ENCODE measurements at places on chromosomes 7 and 10.

DNA sequence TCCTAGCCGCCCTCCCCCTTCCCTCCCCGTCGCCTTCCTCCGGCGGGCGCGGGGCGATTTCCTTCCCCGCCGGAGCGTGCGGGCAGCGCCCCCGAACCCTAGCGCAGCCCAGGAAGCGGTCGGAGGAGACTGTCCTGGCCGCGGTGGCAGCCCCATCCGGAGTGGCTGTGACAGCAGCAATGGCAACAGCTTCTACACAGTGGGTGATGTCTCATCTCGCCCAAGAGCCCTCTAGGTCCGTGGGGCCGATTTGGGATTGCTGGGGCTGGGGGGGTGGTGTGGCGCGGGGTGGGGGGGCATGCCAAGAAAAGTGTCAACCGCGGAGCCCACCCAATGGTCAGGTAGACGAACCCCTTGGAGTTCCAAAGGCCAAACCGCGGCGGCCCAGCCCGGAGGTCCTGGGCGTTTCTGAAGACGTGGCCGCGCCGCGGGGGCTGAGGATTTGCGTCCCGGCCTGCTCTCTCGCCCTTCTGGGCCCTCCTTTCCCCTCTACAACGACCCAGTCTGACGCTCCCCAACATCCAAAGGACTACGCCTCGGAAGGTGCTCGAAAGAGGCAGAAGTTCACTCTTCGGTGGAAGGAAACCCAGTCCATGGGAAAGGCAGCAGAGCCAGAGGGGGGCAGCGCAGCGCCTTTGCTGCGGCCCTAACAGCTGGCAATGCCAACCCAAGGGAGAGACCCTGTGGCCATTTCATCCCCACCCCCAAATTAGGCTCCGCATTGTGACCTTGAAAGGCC lies 603 bp upstream of the TWIST1 start:
- no peak for DNase-seq

DNA sequence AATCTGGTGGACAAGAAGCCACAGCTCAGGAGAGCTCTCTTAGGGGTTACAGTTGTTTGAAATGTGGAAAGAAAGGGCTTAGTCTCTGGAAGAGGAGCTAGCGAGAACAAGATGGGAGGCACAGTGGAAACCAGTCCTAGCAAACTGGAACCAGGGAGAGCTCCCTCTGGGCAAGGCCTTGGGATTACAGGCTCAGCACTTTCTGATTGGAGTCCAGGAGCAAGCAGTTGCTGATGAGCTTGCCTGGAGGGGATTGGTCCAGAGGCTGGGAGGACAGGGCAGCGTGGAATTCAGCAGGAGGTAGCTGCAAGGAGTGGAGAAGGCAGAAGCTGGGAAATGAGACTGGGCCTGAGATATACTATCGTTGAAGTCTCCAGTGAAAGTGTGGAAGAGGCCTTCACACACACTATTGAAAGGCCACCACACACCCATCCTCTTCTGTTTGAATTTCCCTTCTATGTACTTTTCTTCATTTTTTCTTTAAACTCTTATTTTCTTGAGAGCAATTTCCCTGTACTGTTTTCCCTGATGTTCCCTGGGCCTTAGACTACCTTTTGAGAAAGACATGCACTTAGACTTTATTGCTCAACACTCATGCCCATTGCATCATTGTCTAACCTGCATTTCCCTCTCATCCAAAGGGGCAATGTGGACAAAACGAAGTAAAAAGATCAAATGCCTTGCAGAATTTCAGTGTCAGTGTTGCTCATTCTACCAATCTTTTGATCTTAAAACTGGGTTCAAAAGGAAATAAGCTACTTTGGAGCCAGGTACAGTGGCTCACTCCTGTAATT lies 57.8 kb upstream of the LANCL2 start:
- DNase-seq, result no peak

- peak; percentile 54 for DNase-seq
Measured at GRCh38 chr7:5450549-5451327, 27.1 kb upstream of the TNRC18 start.

- no peak for DNase-seq
Measured at GRCh38 chr7:68205826-68206225, 1209.2 kb downstream of the TYW1 start.

GRCh38 chr7:155257482-155258225 lies 40.0 kb upstream of the INSIG1 start:
- DNase-seq, result peak; percentile 73

GRCh38 chr7:20395511-20395910 lies 64.8 kb downstream of the ITGB8 start:
- no peak for DNase-seq

DNA sequence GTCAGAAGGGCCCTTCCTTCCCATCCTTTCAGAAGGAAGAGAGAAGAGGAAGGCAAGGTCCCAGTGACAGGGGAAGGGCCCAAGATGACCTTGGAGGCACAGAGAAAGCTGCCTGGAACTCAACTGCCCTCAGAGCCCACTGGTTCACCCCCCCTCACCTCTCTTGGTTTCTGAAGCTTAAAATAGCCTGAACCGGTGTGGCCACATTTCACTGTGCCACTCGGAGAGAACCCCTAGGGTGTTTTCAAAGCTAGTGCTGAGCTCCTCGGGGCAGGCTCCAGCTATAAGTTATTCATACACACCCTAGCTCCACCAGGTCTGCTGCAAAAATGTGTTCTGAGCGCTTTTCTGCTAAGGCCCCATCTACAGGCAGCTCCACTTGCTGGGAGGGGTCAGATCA lies 60.9 kb upstream of the ADRB1 start:
- no peak for DNase-seq

DNA sequence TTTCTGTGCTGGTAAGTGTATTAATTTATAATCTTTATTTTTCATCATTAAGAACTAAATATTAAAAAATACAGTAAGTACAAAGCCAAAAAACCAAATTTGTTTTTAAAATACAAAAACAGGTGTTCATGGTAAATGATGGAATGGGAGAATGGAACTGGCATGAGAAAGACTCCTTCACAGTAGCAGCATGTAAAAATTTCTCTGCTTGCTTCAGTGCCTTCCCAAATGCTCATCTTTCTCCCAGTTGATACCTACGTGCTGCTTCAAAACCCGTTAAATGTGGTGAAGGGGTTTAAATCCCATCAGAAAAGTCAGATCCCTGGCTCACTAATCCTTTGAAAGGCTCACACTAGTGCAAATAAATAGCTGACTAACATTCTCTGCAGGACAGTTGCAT lies 4.2 kb downstream of the RNF133 start:
- no peak for DNase-seq

- no peak for DNase-seq
Measured at GRCh38 chr7:1922870-1923236, 252.8 kb downstream of the ELFN1 start.

DNA sequence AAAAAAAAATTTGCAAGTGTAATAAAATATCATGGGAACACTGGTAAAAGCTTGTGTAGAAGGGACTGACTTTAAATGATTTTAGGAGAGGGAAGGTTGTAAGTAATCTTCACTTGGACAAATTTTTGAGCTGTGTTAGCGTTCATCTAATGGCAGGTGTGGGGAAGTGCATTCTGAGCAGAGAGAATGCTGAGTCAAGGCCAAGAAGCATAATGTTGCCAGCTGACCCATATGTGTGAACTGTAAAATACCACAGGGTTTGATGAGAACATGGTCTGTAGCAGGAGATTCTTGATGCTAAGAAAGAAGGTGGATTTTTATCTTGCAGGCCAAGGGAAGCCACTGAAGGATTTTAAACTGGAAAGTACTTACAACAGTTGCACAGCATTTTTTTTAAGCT lies 98.2 kb upstream of the ZNF32 start:
- no peak for DNase-seq

GRCh38 chr10:35751347-35751746 lies 109.3 kb upstream of the FZD8 start:
- no peak for DNase-seq

- peak; percentile 86 for DNase-seq
Measured at GRCh38 chr7:32905175-32905662, 13.7 kb upstream of the KBTBD2 start.

- no peak for DNase-seq
Measured at GRCh38 chr10:14815681-14816080, 22.2 kb downstream of the CDNF start.

GRCh38 chr10:21514818-21515351 lies 10.6 kb downstream of the SKIDA1 start:
- DNase-seq, result no peak

DNA sequence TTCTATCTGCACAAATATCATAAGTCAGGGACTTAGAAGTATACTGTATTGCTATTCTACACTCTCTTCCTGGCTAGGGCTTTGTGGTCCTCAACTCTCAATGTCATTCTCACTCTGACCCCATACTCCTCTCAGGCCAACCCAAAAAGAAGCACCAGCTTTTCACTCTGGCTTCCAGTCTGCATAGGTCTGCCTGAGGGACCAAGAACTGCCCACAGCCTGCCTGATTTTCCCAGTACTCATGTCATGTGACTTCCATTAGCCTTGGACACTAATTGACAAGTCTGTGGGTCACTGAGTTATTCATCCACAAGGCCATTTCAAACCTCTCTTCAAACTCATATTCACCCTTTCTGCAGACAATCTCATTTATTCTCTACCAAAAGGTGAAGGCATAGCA lies 19.8 kb downstream of the PMPCB start:
- DNase-seq, result no peak

GRCh38 chr10:79082035-79082373 lies 13.2 kb downstream of the ZMIZ1 start:
- DNase-seq, result no peak

DNA sequence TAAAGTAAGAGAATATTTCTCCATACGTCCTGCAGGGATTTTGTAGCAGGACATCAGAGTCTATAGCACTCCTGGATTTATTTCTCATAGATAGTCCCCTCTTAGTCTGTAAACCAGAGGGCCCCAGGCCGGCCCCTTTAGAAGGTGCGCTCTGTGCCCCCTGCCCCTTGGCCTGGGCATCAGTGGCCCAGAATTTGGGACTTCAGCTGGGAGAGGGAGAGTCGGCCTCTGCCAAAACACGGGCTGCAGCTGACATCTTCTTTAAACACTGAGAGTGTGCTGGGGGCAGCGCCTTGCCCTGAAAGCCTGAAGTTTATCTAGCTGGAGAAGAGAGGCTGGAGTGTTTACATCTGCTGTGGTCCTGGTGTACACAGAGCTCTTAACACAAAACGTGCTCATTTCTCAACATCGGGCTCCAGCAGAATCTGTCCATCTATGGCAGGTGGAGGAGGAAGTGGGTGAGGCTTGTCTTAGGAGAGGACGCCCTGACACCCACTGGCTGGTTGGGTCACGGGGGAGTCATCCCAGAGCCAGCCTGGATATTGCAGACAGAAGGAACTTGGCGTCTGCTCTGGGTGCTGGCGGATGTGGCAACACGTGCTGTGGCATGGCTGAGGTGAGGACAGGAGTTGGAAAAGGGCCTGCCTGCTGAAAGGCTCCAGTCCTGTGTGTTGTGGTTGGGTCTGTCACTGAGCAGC lies 5.0 kb upstream of the TACR2 start:
- DNase-seq, result no peak

DNA sequence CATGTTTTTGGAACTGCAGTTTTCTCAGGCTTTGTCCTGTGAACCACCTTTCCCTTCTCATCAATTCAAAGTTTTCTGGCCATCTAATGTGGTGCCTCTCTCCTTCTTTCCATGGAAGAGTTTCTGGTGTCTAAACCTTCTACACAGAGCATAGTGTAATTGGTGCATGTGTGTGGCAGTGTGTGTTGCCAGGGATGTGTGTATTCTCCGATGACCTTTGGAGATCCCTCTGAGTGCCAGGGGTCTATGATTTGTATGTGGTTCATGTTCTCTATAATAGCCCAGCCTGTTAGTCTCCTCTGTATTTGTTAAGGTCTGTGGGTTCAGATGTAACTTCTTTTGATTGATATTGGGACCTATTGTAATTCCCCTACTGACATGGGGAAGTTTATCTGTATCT lies 1.5 kb downstream of the TAS2R60 start:
- DNase-seq, result no peak

DNA sequence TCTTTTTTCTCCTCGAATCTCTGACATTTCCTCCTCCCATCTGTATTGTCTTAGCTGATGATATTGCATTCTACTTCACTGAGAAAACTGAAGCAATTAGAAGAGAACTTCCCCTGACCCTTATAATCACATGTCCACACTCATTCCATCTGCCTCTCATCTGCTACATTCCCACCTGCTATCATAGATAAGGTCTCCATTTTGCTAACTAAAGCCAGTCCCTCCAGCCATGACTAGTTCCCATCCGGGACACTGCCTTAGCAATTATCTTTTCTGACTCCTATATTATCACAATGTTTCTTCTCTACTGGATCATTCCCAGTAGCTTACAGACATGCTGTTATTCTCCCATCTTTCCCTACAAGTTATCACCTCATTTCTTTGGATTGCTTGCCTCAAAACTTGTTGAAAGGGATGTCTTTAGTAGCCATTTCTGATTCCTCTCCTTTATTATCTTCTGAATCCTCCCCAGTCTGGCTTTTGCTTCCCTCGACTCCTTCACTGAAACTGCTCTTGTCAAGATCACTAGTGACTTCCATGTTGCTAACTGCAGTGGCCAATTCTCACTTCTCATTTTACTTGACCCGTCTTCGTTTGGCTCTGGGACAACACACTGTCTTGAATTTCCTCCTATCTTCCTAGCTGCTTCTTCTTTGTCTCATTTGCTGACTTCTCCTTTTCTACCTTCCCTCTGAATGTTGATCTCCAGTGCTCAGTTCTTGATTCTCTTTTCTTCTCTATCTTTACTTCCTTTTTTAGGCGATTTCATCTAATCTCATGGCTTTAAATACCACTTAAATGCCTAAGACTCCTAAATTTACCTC lies 35.9 kb downstream of the FZD1 start:
- DNase-seq, result no peak

DNA sequence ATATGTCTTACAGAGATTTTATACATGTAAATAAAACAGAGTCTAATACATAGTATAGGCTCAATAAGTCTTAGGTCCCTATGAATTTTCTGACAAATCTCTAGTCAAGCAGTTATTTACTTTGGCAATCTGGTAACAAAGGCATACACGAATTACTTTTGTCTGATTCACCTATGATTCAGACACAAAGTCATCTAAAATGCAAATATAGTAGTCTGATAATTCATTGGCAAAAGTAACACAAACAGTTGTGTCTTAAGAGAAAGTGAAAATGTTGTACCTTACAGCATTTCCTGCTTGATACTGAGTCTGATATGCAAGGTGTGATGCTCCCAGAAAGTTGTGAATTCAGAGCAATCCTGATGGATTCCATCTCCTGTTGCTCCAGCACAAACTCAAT lies 209.4 kb upstream of the PRSS1 start:
- DNase-seq, result peak; percentile 72

DNA sequence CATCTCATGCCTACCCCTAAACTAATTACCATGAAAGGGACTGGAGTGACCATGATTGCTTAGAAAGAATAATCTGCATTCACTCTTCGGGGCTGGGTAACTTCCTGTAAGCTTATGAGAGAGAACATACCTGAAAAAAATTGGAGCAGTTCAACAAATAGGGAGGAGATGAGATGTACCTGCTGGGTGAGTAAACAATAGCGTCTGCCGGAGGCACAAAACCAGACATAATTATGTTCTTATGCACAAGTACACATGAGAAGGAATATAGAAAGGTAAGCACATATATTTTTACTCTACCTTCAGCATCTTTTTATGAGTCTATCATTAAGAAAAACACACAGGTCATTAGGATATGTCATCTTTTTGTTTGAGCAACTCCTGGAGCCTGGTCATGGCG lies 224.6 kb upstream of the FERD3L start:
- no peak for DNase-seq

All from endothelial cell of umbilical vein (primary cell).